Left colon (tissue), 2 donors: ENCODE measurements at places on chromosomes 4 and X. TPM values are rescaled to one million over a fixed set of nuclear protein-coding genes. Genes with fewer than 3 reads are reported as not detected.

The UGT2A2 gene
- total RNA-seq: not detected

The KLHL4 gene
- 0.34 TPM for total RNA-seq

DNA sequence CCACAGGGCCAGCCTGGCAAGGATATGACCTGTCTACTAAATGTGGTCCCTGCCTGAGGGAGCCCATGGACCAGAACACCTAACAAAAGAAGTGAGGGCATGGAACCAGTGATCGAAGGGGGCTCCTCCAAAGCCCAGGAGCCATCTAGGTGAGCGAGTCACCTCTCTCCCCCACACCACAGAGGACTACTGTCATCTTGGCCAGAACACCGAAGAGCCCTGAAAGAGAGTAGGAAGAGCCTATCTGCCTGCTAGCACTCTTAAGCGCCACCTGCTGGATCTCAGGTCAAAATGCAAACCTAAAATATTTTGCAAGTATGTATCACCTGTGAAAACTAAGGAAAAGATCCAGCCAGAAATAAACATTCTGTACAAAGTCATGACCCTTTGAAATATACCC, 137.9 kb upstream of the ZXDB start:
- no peak for DNase-seq

The FAM9B gene
- not detected for total RNA-seq

- no peak for DNase-seq
These were observed 293.2 kb upstream of the SLC7A11 start for GRCh38 chr4:138535316-138535715.

DNA sequence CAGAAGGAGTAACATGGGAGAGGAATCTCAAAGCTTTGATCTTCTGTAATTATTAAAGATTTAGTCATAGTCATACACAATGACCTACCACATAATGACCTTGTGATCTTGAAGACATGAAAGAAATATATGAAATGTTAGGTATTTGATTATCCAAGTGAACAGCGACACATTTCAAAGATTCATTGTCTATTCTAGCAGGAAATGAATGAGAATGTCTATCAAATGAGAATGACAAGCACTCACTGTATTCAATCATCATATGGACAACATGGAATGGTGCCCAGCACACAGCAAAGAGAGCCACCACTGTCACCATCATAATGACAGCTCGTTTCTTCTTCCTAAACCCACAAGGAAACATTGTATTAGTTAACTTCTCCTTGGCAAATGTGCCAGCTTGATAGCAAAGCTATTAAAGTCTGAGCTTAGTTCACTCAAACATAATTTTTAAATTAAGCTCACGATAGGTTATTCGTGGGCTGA, 50.6 kb downstream of the QRFPR start:
- no peak for DNase-seq

DNA sequence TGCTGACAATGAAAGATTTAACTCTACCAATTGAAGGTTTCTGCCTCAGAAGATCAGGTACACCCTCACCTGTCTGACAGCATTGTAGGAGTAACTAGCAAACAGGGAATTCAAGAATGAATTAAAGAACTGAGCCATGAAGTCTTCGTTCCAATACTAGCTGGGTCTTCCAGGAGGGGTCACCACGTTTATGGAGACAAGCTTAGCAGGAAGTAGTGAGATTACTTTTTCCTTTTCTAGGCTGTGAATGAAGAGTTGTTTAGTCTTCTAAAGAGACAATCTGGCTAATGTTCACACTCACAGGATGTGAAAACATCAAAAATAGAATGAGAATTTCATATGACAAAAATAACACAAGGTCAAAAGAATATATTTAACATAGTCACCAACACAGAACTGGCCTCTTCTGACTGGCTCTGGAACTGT, 54.9 kb downstream of the REELD1 start:
- no peak for DNase-seq

The SHROOM2 gene
- total RNA-seq: 10.1 TPM
